ENCODE measurements at places on chromosomes 1 and 21. TPM values are rescaled to one million over a fixed set of nuclear protein-coding genes. Genes with fewer than 3 reads are reported as not detected.

GRCh38 chr21:45533846-45534635, 8.2 kb downstream of the SLC19A1 start:
- no peak for DNase-seq

DNA sequence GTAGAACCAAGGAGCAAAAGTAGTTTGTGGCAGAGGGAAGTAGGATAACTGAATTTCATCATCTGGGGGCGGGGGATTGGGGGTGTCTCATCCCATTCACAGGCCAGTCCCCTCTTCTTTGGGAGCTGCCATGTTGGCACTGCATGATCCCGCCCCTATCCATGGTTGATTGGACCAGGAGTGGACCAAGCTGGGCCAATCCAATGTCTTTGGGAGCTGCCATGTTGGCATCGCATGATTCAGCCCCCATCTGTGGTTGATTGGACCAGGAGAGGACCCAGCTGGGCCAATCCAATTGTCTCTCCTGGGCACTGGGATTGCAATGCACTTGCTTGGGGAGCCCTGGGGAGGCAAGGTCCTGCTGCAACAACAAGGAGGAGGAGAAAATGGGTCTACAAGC, 12.3 kb upstream of the ALPL start:
- no peak for DNase-seq

GRCh38 chr1:188128761-188129160, 1300.0 kb downstream of the PLA2G4A start:
- peak; percentile 22 for DNase-seq

DNA sequence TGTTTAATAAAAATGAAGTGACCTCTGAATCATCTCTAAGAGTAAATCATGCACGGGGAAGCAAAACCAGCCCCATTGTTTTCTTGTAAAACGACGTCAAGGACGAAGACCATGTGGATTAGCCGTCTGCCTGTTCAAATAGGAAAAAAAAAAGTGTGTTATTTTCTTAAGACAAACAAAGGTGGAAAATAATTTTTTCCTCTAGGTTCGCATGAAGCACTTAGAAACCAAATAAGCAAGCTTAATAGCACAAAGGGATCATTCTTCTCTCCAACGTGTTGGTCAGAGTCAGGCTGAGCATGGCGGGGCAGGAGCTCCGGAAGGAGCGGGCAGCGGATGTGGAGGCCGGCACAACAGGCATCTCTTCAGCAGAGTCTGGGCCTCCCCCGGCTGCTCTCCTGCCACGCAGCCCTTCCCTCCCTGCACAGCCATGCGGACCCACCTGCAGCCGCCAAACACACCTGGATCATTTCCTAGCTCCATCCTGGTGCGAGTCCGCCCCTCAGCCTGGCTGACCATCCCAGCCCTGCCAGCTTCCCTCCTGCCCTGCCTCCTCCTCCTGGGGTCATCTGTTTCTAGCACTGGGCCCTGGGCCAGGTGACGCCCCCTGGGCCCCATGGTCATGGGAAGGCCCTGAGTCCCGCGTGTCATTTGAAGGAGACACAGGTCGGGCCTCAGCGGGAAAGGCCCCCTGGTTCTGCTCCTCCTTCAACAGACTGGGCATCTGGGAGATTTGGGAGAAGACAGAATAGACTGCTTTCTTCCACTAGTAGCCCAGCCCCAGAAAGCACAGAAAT, 40.2 kb downstream of the MX1 start:
- no peak for DNase-seq

DNA sequence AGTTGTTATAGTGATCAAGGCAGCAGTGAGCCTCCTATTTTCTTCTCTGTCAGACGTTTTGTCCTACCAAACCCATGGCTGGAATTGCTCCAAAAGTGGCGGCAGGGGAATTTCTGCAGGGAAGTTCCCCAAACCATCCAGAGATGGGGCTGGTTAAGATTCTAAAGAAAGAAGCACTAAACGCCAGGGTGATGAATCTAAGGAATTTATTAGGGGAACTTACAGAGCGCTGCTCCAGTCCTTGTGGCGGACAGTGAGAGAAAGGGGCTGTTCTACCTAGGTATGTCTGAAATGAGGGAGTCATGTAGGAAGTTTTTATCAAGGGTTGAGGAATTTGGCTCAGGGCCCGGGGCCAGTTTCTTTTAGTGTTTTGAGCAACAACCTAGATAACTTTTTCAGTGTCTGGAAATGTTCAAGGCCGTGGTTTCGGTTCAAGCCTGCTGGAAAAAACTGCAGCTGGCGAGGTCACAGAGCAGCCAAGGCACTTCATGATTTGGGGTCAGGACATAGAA, 222.4 kb upstream of the B3GALT2 start:
- peak; percentile 37 for DNase-seq

DNA sequence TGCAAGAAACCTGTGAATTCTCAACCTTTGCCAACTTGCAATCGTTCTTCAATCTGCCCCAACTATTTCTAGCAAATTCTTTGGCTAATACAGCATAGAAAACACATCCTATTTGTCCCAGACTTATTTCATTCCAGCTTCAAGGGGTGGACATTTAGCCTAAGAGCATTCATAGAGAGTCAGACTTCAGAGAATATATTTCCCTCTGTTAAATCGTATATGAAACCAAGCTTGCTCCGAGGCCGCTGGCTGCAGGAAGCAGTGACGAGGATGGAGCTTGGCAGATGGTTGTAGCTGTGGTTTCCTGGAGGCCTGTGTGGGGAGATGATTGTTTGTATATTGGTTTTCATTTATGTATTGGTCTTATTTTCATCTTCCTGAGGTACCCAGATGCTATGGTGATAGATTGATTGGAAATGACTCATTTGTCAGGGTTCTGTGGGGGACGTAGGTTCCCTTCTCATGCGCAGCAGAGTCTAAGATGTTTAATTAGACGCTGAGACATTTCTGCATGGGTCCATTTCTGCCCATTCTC, 26.1 kb downstream of the MAN1C1 start:
- no peak for DNase-seq

DNA sequence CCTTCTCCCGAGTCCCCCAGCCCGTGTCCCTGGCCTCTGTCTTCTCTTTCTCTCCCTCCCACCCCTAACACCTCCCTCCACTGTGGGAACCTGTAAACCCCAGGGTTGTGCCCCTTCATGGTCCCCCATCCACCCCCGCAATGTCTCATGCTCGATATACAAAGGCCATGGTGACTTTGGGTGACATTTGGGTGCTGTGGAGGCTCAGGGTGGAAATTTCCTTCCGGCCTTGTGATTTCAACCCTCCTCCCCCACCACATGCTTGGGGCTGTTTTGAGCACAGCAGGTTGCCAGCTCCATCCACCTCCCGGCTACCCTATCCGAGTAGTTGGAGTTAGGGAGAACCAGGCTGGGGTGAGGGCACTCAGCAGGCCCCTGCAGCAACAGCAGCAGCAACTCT, 25.7 kb upstream of the VPS13D start:
- DNase-seq: no peak

DNA sequence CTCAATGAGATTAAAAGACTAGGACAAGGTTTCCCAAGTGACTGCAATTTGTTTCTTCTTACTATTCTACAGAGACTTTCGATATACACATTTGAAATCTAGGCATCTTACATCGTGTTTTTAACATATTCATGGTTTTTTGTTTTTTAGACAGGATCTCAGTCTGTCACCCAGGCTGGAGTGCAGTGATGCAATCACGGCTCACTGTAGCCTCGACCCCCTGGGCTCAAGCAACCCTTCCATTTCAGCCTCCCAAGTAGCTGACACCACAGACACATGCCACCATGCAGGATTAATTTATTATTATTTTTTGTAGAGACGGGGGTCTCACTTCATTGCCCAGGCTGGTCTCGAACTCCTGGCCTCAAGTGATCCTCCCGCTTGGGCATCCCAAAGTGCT, 1.5 kb downstream of the PDZK1 start:
- no peak for DNase-seq

DNA sequence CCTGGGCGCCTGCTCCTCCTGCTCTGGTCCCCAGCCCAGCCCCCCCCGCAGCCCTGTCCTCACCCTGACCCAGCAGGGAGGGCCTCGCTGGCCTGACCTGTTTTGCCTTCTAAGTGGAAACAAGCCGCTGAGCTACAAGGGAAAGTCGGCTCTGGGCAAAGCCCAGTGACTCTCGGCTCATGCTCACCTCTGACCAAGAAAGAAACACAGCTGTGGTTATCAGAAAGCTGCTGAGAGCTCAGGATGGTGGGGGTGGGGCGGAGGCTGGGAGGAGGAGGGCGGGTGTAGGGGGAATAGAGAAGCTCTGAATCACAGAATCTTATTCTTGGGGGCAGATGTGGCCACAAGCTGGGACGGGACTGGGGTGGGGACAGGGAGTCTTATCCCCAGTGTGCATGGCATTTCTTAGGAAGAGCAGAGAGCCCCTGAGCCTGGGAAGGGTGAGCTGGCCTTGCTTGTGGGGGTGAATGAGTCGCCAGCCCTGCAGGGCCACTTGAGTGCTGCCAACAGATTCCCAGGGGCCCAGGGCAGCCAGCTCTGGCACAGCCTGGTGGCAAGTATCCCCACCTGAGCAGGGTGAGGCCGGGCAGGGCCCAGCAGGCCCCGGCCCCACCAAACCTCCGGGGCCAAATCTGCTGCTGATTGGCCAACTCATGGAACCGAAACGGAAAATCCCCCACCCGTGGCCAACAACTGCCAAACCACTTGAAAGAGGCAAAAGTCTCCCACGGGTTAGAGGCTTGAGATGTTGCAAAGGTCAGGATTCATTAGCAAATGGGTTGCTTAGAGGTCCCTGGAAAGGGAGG, 120.6 kb downstream of the SPSB1 start:
- peak; percentile 90 for DNase-seq

DNA sequence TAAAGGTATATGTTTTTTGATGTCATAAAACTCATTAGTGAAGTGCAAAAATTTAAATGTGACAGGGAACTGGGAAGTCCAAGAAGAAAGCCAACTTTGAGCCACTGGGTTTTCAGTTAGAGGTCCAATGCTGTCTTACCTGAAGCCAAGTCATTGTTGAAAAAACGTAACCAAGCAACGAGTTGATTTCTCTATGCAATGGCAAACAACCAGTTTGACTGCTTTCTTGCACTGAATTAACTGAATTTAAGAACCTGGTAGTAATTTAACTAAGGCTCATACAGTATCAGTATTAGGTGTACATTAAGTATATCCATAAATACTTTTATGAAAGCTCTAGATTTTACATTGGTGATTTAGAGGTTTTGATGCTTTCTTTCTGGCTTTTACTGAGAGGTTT, 20.2 kb upstream of the S1PR1 start:
- no peak for DNase-seq

DNA sequence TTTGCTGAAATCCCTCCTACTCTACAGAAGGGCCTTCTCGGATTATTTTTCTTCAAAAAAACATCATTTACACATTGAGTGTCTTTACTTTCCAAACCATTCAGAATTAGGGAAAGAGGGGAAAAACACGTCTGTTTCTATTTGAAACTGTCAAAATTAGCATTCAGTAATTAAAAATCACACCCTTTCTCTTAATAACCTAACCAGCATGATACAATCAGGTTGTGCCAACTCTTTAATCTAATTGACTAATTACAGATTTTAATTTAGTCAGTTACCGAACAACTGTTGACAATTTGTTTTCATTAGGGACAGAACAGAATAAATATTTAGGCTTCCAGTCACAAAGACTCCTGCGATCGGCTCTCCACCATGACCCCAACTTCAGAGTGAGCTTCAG, 18.8 kb downstream of the SSBP3 start:
- DNase-seq: no peak

DNA sequence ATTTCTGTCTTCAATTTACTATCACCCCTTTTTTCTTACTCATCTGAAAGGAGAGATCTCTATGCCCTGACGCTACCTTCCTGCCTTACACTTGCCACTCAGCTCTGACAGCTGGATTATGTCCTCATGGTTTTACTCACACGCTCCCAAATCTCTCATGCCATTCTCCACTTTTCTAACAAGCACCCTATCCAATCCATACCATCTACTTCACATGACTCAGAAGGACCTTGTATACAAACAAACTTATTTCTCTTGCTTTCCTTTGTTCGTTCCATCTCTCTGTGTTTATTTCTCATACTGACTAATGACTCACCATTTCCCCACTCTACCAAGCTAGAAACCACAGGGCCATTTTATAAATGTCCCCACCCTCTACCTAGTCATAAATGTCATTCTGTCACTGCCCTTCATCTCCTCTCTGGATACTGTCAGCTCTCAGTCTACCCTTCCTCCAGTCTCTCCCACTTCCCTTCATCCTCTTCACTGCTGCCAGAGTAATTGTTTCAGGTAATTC, 87.3 kb downstream of the USP24 start:
- DNase-seq: peak; percentile 70

- DNase-seq: no peak
These were observed 1422.9 kb downstream of the KCNT2 start for GRCh38 chr1:195185321-195185720.

- DNase-seq: peak; percentile 13
These were observed 323.1 kb upstream of the NFIA start for GRCh38 chr1:60759291-60759690.

DNA sequence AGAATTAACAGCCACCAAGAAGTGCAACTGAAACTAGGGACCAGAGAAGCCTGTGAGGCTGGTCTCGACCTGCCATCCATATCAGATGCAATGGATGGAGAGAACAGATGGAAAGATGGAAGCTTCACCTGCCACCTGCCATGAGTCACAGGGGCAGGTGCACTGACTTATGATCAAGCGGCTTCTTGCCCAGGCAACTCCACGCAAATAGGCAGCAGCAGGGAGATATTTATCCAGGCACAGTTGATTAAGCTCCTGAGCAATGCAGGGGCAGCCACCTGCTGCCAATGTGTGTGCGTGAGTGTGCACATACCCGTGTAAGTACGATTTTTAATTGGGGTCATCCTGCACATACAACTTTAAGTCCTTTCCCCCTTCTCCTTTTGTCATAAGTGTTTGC, 174.2 kb downstream of the PTPRU start:
- DNase-seq: no peak

- DNase-seq: peak; percentile 94
These were observed 14.0 kb downstream of the HSF2BP start for GRCh38 chr21:43645136-43645891.

- no peak for DNase-seq
These were observed 906 bp upstream of the ADARB1 start for GRCh38 chr21:45073301-45074047.

- no peak for DNase-seq
These were observed 16.0 kb upstream of the PLEKHG5 start for GRCh38 chr1:6507461-6507911.

DNA sequence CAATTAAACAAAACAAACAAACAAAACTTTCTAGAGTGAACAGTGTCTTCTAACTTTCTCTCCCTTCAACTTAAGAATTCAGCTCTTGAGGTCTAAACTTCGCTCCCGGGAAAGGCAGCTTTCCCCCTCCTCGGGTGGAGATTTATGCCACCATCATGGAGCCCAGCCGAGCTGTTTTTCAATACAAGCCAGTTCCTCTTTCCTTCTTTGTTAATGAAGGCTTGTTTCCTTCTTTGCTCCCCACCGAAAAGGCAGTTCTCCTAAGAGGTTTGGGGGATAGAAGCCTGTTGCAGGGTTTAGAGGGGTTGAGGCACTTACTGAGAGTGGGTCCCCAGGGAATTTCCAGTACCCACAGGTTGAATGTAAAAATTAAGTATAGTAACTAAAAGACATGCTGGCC, 26.5 kb downstream of the OLIG1 start:
- no peak for DNase-seq

- no peak for DNase-seq
These were observed 775 bp downstream of the TMEM125 start for GRCh38 chr1:43270421-43271095.

Gene PKP1
- total RNA-seq: not detected

Gene LYPD8
- not detected for total RNA-seq

Gene PPP2R5A
- 13.0 TPM for total RNA-seq

Gene TMOD4
- not detected for total RNA-seq

Gene AADACL4
- not detected for total RNA-seq

Gene C8A
- total RNA-seq: not detected
